ENCODE measurements at places on chromosomes 3 and 15.

DNA sequence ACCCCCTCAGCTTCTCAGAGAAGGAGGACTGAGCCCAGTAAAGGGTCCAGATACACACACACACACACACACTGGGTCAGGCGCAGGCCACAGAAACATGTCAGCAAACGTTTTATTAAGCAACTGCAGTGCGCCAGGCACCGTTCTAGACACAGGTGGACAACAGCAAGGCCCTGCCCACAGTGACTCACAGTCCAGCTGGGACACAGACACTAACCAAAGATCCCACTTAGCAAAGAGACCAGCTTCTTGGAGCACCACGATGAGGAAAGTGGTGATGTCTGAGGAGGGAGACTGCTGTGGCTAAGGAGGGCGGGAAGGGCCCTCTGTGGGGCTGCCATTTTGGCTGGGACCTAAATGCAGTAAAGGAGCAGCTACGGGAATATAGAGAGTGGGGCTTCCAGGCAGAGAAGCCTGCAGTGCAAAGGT, 2.8 kb upstream of the VILL start:
- DNase-seq, result no peak

- no peak for DNase-seq
Observed at GRCh38 chr15:68184616-68185480, 20.3 kb downstream of the CALML4 start.

- DNase-seq, result no peak
Observed at GRCh38 chr15:76309601-76310330, 1.5 kb downstream of the ETFA start.

DNA sequence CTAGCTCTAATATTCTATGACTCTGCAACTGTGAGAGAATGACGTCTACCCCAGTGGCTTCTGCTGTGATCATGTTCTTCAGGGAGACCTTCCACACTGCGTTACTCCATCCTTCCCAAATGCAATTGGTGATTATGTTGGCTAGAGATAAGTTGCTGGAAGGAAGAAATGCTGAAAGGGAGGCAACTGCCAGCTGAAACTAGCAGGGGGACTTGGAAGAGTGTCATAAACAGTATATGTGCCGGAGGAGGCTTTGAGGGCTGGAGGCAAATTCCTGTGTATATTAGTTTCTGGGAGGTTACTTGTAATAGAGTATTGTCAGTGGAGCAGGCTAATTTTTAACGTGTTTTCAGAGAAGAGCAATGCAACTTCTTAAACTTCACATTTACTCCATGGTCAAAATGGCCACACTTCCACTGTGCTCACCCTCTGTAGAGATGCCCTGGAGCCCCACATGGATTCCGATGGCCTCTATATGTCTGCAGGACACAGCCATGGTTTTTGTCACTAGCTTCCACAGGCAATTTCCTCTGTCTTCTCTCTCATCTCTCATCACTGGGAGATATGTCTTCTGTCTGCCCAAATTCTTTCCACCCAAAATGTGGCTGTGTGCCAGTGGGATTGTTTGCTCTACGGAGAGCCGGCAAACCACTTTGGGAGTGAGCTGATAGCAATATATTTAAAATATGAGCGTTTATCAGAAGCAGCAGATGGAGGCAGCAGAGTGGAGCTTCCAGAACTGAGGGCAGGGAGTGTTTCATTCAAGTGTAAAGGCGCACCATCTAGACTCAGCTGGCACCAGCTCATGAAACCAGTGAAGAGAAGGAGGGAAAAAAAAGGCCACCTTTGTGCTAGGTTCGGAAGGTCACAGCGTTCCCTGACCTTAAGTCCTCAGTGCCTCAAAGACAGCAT, 13.3 kb upstream of the CD47 start:
- no peak for DNase-seq

- no peak for DNase-seq
Observed at GRCh38 chr3:46508850-46509591, 11.2 kb downstream of the RTP3 start.

- DNase-seq, result peak; percentile 83
Observed at GRCh38 chr3:63015614-63016309, 140.5 kb upstream of the CADPS start.

DNA sequence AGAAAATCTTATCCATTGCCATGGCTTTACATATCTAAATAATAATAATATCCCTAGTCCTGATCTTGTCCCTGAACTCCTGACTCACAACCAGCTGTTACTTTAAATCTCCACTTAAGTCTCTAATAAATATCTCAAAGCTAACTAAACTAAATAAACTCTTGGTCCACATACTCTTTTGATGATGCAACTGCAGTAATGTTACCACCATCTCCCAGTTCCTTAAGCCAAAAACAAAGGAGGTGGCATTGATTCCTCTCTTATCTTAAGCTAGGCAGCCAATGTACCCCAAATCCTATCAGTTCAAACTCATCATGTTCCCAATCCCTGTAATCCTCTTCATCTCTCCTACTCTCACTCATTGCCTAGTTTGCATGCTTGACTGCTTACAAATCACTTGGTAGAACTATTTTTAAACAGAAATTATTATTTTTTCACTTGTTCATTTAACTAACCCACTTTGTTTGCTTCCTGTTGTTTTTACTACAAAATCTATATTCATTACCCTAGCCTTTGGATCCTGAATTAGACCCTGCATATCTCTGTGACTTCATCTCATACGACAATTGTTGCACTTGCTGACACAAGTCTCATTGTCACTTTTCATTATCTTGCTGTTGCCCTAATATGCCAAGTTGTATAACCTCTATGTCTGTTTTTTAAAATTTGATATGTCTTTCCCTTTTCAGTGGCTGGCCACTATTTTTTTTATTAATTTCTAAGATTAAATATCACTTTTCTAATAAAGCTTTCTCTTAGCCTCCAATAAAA, 462.2 kb downstream of the ZPLD1 start:
- DNase-seq, result no peak

GRCh38 chr3:86982883-86983282, 8.1 kb downstream of the VGLL3 start:
- DNase-seq, result no peak

DNA sequence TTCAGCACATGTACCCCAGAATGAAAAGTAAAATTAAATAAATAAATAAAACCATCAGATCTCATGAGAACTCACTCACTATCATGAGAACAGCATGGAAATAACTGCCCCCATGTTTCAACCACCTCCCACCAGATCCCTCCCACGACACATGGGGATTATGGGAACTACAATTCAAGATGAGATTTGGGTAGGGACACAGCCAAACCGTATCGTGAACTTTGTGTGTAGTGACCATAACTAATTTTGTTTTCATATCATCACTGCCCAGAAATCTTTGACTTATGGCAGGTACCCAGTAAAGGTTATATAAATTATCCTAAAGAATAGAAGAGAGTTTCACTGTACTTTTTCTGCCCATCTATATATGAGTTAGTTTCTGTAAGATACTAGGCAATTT, 766.5 kb downstream of the ROBO1 start:
- DNase-seq, result no peak

- DNase-seq, result peak; percentile 35
Observed at GRCh38 chr15:45522328-45523165, at the start of gene SLC30A4. Gene SLC30A4 (minus strand): TSS chr15:45522755. CDS start chr15:45522354, 401 bp downstream.

GRCh38 chr3:138188013-138188730, 1.1 kb downstream of the ARMC8 start:
- no peak for DNase-seq

- DNase-seq, result no peak
Observed at GRCh38 chr15:68592054-68592453, 13.3 kb downstream of the CORO2B start.

- DNase-seq, result no peak
Observed at GRCh38 chr3:173275740-173276139, 121.8 kb upstream of the NLGN1 start.

- peak; percentile 40 for DNase-seq
Observed at GRCh38 chr3:120506828-120507774, 56.3 kb upstream of the FSTL1 start.

- DNase-seq, result no peak
Observed at GRCh38 chr3:108527109-108527508, 16.7 kb upstream of the MYH15 start.

DNA sequence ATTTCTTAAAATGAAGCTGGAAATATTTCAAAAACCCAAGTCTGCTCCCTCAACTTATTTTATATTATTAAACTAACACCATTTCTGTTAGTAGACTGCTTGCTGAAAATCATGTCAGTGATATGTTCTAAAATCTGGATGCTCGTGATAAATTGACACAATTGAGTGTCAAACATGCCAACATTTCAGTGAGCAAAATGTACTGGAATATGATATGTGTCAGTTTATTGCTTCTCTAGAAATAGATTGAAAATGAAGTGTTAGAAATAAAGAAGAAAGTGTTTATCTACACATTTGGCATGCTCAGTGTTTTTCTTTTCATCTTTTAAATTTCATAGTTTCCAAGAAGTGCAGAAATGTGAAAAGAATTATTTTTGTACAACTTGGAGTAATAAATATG, 624.6 kb downstream of the SI start:
- no peak for DNase-seq
